ENCODE measurements at places on chromosomes 16 and 17. TPM values are rescaled to one million over a fixed set of nuclear protein-coding genes. Genes with fewer than 3 reads are reported as not detected.

The COTL1 gene
- polyA plus RNA-seq, result 166 TPM

The TBC1D16 gene
- 27.2 TPM for polyA plus RNA-seq

The CALB2 gene
- 0.74 TPM for polyA plus RNA-seq

The SLC46A1 gene
- polyA plus RNA-seq, result 14.6 TPM

The ACTG1 gene
- polyA plus RNA-seq, result 3,226 TPM

The CCL8 gene
- polyA plus RNA-seq, result 0.12 TPM

The METRN gene
- polyA plus RNA-seq, result 5.8 TPM

The CTRB2 gene
- polyA plus RNA-seq, result 0.30 TPM

The STH gene
- polyA plus RNA-seq, result not detected

The RAP1GAP2 gene
- polyA plus RNA-seq, result 23.3 TPM

The VAT1L gene
- 5.8 TPM for polyA plus RNA-seq

The KRT28 gene
- not detected for polyA plus RNA-seq

The SPNS2 gene
- 44.3 TPM for polyA plus RNA-seq

The ZNF469 gene
- 1.8 TPM for polyA plus RNA-seq

The CIBAR2 gene
- polyA plus RNA-seq, result 0.21 TPM
